ENCODE measurements at places on chromosomes 4 and X. TPM values are rescaled to one million over a fixed set of nuclear protein-coding genes. Genes with fewer than 3 reads are reported as not detected.

Gene GDI1
- total RNA-seq, result 67.5 TPM

Gene AKAP4
- not detected for total RNA-seq

- peak; percentile 71 for DNase-seq
These were observed 15.9 kb downstream of the CTAG1A start for GRCh38 chrX:154600759-154601374.

Gene RAB40AL
- 0.88 TPM for total RNA-seq

Gene MAGEB1
- not detected for total RNA-seq

Gene CTAG1B
- total RNA-seq, result not detected

DNA sequence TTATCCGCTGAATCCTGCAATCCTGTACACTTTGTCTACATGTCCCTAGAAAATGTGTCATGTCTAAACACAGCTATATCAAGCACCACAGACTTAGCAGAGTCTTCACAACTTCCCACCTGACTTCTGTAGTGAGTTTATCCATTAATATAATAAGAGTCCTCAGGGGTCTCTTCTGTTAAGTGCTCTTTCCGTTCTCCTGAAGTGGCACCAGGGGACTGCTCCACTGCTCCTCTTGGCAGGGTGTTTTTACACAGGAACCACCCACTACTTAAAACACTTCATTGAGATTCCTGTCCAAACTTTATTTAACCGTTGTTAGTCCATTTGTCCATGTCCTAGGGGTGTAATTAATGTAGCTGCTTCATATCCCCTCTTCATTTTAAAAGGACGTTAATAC, 1000.4 kb downstream of the STPG2 start:
- DNase-seq, result no peak

Gene WNK3
- total RNA-seq, result 1.1 TPM

GRCh38 chr4:103497692-103498091, 222.1 kb downstream of the TACR3 start:
- DNase-seq, result no peak
